CD4-positive, alpha-beta T cell (primary cell): ENCODE measurements at places on chromosomes 1 and 21. TPM values are rescaled to one million over a fixed set of nuclear protein-coding genes. Genes with fewer than 3 reads are reported as not detected.

DNA sequence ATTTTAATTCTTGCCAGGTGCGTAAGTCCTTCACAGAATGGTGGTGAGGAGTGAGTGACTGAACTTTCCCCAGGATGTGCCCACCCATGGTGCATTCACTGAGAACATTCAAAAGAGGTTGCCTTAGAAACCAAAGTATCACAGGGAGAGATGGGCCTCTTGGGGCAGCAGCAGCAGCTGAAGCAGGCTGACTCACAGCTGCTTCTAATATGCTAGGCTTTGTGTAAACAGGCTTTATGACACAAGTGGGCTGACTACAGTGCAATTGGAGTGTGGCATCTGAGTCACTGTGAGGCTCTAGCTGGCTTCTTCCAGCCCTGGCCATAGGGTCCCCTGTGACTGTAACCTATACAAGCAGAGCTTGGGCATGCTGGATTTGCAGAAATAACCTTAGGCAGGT is 12.6 kb downstream of the PIGP start:
- no peak for DNase-seq

DNA sequence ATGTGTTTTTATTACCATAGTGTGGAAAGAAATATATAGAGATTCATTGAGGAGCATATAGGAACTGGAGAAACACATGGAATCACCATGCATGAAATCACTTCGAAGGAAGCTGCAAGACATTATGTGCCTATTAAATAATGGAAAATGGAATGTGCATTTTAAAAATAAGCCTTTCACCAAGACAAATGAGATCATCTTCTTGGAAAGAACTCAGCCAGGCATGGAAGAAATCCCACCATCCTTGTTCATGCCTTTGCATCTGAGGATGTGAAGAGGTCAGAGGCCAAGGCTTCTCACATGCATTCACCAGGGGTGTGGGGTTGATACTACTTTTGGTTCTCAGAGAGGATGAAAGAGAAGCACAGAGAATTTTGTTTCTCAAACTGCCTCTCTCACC is 50.0 kb downstream of the C1orf198 start:
- no peak for DNase-seq

- DNase-seq: no peak
Observed at GRCh38 chr1:9389968-9390367, 97.3 kb downstream of the SPSB1 start.

GRCh38 chr1:12048372-12048771 is 14.7 kb upstream of the TNFRSF8 start:
- DNase-seq: no peak

DNA sequence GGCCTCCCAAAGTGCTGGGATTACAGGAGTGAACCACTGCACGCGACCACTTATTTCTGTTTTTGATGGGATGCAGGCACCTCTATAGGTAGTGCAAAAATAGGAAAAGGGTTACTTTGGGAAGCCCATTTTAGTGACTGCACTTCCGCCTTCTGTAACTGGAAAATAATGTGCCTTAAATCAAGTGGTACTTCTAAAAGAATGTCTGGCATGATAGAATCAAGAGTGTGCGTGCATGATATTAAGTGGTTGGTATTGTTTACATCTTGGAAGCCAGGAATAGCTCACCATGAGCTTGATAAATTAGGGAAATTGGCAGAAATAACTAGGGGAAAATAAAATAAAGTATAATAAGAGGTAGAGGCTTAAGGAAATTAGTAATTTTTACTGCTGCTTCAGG is 1067.0 kb downstream of the ADGRL2 start:
- no peak for DNase-seq

Gene FCRL5
- not detected for total RNA-seq

Gene SPAG17
- not detected for total RNA-seq
